MCF 10A (cell line): ENCODE measurements at places on chromosomes 6 and 20. TPM values are rescaled to one million over a fixed set of nuclear protein-coding genes. Genes with fewer than 3 reads are reported as not detected.

Gene CCN6
- total RNA-seq: not detected in 2 replicates

Gene TFAP2C
- total RNA-seq: 13.2 and 14.9 TPM in 2 replicates

Gene MAVS
- total RNA-seq: 31.7 and 39.7 TPM in 2 replicates

Gene RAD21L1
- not detected in 2 replicates for total RNA-seq

Gene UST
- total RNA-seq: 10.0 and 10.8 TPM in 2 replicates

Gene PCK1
- not detected in 2 replicates for total RNA-seq
